Mesendoderm (in vitro differentiated cells): ENCODE measurements at places on chromosomes 5 and 9.

- DNase-seq: no peak
Observed at GRCh38 chr9:134525841-134526583, 115.6 kb upstream of the COL5A1 start.

DNA sequence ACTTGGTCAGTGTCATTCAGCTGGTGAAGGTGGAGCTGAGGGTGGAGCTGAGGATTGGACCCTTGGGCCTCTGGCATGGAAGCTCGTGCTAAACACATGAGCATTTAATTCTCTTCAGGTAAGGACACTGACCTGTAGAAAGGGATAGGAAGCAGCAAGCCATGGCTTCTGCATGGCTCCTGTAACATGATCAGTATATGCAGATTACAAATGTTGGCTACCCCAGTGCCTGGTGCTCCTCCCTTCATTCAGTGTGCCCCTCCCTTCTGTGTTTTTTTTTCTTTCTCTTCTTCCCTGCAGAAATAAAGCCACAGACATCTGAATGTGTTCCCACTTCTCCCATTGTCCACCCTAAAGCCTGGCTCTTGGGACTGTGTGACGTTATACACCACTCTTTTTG is 52.9 kb downstream of the ARHGAP26 start:
- DNase-seq: no peak

- DNase-seq: no peak
Observed at GRCh38 chr5:99926463-99926862, 608.7 kb upstream of the FAM174A start.

GRCh38 chr9:5569409-5569808 is 59.1 kb downstream of the PDCD1LG2 start:
- no peak for DNase-seq

- DNase-seq: peak; percentile 10
Observed at GRCh38 chr9:125049212-125050049, 93.9 kb downstream of the SCAI start.

DNA sequence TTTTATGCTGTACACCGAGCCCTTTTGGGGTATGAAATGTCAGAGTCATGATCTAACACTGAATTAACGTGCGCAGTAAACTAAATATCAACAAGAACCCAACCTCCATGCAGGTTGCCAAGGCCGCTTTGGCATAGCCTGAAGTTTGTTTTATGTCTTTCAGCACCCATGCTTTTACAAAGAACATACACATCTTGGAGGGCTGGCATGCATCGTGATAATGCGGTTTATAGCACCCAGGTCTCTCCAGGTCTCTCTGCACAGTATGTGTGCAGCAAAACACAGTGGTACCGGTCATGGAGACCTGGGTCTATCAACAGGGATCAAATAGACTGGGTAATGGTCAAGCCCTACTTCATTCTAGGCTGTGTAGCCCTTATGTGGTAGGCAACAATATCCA is 11.8 kb downstream of the NPR3 start:
- no peak for DNase-seq

DNA sequence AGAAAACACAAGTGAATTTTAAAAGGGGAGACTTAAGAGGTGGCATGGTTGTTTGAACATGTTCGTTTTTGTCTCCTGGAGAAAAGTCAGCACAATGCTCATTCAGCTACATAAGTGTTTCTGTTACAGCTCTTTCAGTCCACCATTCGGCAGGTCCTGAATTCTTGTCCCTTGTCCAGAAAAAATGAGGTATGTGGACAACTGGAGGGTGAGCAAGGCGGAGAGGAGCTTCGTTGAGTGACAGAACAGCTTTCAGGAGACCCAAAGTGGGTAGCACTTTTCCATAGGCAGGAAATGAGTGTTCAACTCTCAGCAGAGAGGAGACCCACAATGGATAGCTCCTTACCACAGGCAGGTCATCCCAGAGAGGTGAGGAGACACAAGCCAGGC is 4.9 kb downstream of the PDCD1LG2 start:
- no peak for DNase-seq

DNA sequence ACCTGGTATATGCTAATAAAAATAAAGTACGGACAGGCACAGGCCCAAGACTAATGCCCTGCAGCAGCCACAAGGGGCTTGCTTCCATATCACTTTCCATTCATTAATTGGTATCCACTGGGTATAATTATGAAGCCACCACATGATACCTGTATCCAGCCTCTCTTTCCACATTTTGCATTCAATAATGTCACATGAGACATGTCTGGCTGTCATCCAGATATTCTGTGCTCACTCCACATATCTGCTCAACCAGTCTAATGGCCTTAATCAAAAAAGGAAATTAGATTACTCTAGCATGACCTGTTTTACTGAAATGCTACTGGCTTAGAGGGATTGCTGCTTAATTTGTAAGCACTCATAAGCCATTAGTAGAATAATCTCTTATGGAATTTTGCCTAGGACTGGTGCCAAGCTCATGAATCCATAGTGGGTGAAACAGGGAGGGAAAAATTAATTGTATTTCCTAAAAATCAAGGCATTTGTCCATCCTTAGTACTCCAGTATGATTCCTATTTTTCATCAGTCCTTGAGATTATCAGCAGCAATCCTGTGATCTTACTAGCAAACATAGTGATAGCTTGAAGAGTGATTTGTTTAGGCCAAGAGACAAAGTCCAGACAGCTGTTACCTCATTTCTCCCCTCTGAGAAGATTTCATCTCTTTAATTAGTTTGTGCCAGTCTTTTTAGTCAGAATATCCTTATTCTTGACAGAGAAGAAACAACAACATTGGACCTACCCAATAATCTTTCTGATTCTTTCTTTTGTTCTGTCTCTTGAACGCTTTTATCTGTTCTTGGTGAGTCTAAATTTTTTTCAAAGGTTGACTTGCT is 119.2 kb upstream of the ABCA1 start:
- no peak for DNase-seq

- DNase-seq: peak; percentile 31
Observed at GRCh38 chr9:118482306-118482705, 778.1 kb downstream of the TLR4 start.

DNA sequence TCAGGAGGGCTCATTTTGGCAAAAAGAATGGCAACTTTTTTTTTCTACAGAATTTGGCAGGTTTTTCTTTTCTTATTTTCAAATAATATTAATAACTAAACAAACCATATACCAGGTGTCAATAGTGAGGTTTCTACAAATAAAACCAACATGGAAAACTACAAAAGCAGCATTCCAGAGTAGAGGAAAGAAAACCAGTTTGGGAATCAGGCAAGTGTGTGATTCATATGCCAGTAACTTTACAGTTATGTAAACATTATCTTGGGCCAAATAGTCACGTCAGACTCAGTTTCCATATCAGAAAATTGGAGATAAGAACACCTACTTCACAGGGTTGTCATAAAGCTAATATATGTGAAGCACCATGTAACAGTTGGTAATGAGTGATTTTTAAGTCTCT is 51.7 kb downstream of the FBXW11 start:
- no peak for DNase-seq

- DNase-seq: peak; percentile 89
Observed at GRCh38 chr9:19229595-19230354, 718 bp upstream of the DENND4C start.

GRCh38 chr5:170633235-170634081 is 129.6 kb downstream of the KCNIP1 start:
- DNase-seq: peak; percentile 82

- DNase-seq: no peak
Observed at GRCh38 chr9:33718987-33719386, 76.4 kb upstream of the PRSS3 start.

GRCh38 chr5:147751156-147751830 is 31.2 kb downstream of the JAKMIP2 start:
- DNase-seq: no peak

GRCh38 chr9:88801214-88801796 is 190.0 kb upstream of the S1PR3 start:
- DNase-seq: no peak

DNA sequence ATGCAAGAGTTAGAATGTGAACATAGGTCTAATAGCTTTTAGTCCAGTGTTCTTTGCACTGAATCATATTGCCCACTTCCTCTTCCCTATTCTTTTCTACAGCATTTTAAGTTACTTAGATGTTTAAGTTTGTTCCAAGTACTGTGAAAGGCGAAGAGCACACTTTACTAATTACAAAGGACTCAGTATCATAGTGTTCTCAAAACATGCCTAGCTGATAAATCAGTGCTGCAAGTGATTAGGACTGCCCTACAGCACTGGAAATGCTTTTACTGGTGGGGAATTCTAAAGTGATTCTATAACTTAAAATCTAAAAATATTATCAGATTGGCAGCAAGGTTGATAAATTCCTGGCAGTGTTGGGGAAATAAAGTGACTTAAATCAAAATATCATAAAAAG is 177.9 kb upstream of the KCNN2 start:
- no peak for DNase-seq

GRCh38 chr5:154753792-154754191 is 1.4 kb upstream of the LARP1 start:
- DNase-seq: peak; percentile 45

- no peak for DNase-seq
Observed at GRCh38 chr9:137726764-137727163, 108.0 kb downstream of the EHMT1 start.

- DNase-seq: no peak
Observed at GRCh38 chr9:36158917-36159316, 10.3 kb upstream of the CCIN start.

DNA sequence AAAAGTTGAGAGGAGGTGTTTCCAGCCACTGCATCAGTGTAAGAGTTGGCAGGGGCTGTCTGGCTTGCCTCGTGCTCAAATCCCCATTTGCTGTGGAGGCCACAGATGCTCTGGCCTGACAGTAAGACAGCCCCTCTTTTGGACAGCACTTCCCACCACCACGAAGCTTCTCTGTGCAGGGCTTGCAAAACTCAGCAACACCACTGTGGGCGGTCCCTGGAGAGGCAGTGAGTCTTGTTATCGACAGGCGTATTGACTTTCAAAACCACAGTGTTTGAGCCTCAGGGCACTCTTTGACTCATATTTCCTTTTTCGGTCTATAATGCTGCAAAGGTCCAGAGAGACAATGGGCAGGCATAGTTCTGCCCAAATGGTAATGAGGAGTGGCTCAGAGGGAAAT is 539.5 kb downstream of the EBF1 start:
- no peak for DNase-seq

DNA sequence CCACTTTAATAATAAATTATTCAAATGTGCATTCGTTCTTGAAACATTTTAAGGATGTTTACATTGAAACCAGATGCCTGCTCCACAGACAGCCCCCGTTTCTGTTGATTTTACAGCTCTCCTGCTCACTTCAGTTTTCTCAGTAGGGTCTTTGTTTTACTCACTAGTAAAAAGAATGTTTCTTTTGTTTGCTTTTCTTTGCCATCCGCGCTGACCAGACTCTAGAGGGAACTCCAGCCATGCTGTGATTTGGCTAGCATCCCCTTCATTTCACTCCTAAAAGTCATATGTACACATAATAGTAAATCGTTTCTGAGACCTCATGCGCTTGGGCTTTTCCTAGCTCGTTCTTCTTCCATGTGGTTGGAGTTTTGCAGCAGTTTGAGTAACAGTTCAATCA is 28.7 kb upstream of the PALM2AKAP2 start:
- DNase-seq: no peak
